ENCODE measurements at places on chromosomes 1 and 21.

- no peak for DNase-seq
Measured at GRCh38 chr1:216559359-216559758, 136.1 kb upstream of the USH2A start.

- DNase-seq: no peak
Measured at GRCh38 chr1:116945421-116945820, 35.7 kb downstream of the PTGFRN start.

- peak; percentile 20 for DNase-seq
Measured at GRCh38 chr1:200302921-200303290, 106.9 kb downstream of the ZNF281 start.

DNA sequence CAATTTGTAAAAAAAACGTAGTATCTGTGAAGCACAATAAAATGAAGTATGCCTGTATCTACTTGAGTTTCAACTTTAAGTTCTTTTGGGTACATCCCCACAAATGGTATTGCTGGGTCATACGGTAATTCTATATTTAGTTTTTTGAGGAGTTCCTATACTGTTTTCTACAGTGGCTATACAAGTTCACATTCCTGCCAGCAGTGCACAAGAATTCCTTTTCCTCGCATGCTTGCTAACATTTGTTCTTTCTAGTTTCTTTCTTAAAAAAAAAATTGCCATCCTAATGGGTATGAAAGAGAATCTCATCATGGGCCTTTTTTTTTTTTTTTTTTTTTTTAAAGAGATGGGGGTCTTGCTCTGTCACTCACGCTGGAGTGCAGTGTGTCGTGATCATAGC, 41.9 kb downstream of the UCK2 start:
- no peak for DNase-seq

DNA sequence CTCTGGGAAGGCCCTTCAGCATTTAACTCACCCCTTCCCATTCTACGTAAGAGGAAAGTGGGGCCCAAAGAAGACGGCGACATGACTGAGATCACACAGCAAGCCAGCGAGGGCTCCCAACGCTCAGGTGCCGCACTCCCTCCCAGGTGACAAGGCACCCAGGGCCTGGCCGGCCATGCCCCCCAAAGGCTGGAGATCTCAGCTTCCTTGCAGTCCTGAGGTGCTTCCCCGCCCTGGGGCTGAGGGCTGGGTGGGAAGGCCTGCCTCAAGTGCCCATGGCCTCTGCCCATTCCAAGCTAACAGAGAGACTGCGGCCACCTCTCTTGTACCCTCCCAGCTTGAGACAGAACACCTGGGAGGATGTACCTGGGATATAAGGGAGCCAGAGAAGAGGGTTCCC, 1.0 kb upstream of the CRYBG2 start:
- no peak for DNase-seq

Measured in astrocyte of the spinal cord (primary cell).